ENCODE measurements at places on chromosomes 1 and 21.

DNA sequence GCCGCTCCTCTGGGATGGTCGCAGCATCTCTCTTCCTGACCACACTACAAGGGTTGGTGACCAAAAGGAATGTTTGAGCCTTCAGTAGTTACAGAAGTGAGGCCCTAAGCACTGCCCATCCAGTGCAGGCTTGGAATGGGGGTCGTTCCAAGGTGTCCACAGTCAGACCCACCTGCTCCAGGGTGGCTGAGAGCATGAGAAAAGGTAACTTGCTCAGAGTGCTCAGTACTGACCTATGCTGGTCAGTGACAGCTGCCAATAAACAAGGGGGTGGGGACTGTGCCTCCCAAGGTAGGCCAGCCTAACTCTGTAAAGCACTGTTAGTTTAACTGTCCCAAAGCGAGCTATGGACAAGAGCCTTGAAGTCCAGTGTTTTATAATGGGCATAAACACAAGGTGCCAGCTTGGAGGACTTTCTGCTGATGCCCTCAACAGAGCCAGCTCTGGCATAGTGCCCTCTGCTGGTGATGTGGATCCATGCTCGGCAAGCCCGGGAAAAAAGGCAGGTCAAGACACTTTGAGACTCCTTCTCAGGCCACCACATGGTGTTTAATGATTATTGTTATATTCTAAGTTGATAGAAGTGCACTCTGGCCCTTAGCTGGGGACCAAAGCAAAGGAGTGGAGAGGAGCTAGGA, 78.1 kb upstream of the DNAH14 start:
- peak; percentile 68 for DNase-seq

- DNase-seq = no peak
Measured at GRCh38 chr1:4984841-4985240, 330.4 kb downstream of the AJAP1 start.

GRCh38 chr1:92503043-92503925, 16.6 kb upstream of the GFI1 start:
- peak; percentile 16 for DNase-seq

DNA sequence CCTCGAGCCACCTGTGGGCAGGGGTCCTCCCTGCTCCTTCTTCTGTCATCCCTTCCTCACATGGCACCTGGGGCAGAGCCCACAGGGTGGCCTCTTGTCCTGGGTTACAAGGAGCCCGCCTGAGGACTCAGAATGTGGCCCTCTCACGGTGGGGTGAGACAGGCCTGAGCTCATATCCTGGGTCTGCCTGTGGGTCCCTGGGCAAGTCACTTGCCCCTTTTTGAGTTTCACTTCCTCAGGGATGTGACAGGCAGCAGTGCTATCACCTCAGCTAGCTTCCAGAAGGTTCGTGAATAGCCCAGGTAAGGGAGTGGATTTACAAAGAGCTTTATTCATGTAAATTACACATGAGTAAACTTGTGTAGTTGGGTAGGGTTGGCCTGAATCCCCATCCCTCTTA, 33.5 kb downstream of the HTR6 start:
- no peak for DNase-seq

DNA sequence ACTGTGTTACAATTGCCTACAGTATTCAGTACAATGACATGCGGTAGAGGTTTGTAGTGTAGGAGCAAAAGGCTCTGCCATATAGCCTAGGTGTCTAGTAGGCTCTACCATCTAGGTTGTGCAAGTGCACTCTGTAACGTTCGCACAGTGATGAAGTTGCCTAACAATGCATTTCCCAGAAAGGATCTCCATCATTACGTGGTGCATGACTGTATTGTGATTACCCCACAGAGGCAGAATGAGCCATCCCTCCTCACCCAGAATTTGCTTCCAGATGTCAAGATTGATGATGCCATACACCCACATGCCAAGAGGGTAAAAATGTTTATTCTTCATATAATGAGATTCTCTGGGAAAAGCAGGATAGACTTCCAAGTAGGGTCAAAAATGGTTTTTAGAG, 199.3 kb upstream of the CTTNBP2NL start:
- DNase-seq = no peak

GRCh38 chr1:15692121-15692682, 8.1 kb downstream of the PLEKHM2 start:
- DNase-seq = peak; percentile 26

DNA sequence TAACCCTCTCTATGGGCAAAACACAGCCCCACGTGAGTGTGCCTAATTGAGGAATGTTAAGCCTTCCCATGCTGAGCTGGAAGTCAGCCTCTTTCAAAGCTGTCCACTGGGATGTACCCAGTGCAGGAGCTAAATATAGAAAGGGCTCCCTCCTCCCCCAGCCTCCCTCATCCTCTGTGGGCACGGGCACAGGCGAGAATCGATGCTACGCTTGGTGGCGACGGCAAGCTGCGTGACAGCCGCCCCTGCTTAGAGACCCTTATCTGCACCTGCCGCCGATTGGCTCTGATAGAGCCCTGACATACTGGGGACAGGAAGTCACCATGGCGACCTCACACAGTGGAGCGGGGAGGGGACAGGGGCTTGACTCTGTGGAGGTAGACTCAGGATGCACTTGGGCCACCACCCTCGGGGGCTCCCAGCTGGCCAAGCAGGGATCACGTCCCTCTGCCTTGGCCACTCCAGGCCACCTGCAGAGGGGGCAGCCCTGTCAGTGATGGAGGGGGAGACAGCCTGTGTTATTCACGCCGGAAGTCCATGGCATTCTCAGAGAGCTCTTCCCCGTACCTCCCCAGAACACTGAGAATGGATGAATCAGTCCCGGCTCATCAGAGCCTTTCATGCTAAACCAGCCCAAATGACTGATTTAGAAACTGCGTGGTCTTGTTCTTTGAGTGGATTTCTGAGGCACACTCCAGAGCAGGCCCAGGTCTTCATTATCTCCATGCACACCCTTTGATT, 84.8 kb downstream of the KCND3 start:
- no peak for DNase-seq

- DNase-seq = peak; percentile 64
Measured at GRCh38 chr21:21003701-21004100, 5.5 kb downstream of the NCAM2 start.

- DNase-seq = peak; percentile 100
Measured at GRCh38 chr21:41630249-41630648, 122.3 kb upstream of the TMPRSS2 start.

DNA sequence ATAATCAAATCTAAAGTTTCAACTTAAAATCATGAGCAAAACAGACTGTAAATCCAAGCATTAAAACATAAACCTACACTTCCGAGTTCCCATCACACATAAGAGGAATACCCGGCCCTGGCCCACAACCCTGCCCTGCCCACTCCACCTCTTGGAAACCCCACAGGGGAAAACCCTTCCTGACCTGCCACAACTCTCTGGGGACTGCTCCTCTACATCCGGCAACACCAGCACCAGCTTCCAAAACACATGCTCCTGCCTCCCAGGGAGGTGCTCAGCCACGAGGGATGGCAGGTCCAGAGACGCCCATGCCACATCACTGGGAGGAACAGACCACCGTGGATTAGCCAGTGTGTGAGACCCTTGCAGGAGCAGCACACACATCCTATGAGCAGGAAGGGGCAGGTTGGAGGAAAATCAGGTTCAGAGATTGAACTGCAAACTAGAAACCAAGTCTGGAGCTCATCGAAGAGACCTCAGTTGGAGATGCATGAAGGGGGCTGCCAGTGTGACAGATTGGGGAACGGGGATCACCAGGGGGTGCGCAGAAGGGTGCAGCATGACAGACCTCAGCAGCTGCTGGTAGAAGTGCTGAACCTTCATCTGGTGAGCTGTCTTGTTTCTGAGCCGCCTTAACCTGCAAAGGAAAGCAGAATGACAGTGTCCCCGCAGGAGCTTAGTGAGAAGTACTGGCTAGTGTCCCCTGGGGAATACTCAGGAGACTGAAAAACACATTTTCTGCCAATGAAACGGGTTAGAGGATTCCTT, 25.8 kb upstream of the LSS start:
- no peak for DNase-seq

DNA sequence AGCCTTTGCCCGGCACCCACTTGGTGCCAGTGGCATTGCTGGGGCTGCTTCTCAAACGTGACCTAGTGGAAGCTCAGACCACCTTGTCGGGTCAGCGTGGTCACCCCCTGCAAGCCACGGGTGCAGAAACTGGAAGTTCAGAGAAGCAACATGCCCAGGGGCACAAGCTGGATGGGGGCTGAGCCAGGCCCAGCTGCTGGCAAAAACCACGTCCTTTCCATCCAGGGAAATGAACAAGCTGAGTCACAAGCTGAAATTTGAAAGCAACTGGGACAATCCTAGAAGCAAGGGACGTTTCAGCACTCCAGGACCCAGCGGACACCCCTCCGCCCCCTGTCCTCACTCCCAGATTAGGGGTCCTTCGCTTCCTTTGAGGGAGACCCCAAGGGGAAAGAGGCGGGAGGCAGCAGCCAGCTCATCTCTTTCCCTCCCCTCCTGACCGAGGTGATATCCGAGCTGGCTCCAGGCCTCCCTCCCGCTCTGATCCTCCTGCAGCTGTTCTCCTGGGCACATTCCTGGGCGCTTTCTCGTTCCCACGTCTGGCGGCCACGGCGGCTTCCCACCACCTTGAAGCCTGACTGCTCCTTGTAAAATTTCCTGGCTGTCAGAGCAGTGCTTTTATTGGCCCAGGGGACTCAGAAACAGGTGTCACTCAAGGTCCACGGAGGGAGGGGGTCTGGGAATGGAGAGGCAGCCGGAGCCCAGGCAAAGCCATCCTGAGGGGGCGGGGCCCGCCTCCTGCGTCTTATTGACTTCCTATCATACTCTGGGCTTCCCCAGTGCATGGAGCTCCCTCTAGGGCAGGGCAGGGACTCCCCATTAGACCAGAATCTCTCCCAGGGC, 62.8 kb downstream of the PAX7 start:
- no peak for DNase-seq

- DNase-seq = no peak
Measured at GRCh38 chr1:100565533-100565932, 27.6 kb downstream of the GPR88 start.

DNA sequence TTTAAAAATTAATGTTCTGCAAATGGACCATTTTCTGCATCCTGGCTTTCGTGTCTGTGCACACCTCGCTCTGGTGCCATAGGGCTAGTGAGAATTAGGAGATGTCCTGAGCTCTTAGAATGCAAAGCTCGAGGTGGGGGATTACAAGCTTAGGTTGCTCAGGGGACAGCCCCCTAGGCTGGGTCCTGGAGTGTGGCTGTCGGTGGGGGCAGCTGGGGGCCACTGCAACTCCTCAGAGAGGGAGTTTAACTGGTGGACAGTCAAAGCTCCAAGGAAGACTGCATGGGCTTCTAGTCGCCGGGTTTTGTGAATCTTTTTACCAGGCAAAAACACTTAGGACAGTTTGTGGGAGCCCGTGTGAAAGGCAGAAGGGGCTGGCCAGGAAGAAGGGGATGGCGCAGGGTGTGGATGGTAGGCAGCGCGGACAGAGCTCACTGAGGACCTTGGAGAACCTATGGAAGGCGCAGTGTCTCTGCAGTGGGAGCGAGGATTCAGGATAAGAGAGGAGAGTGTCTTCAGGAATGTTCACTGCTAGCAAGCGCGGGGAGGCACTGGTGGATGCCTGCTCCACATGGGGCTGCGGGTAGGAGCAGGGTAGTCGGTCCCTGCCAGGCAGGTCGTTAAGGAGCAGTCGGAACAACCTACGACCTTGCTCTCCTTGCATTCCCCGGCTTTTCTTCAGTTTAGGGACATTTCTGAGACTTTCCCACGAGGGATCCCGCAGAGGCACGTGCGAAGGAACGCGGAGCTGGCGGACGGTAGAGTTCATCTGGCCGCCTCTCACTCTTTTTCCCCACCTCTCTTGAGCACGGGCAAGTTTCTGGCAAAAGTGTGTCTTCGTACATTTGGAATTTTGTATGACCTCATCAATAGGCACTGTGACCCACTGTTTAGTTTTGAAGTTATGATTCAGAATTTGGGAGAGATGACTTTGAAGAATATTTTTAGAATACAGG, 12.9 kb upstream of the KCNE1 start:
- DNase-seq = peak; percentile 75

DNA sequence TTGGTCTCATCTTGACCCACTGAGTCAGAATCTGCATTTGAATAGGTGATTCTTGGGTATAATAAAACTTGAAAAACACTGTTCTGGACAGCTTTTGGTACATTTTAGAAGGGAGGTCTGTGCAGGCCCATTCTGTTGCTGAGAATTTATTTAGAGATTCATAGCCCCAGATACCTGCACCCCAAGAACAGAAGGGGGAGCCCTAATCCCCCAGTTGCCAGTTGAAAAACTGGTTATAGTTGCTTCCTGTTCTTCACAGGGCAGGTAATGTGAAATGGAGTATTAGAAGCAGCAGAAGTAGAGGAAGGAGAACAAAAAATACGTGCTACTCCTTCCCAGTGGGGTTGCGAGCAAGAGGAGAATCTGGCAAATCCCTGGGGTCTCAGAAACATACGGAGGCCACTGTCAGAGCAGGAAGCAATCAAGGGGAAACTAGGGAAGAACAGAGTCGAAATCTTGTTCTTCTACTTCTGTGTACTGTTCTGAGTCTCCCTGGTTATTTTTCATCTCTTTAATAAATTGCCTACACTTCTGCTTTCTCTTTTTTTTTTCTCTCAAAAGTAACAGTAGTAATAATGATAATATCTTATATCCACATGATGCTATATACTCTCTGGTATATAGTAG, 4.6 kb upstream of the CLCA2 start:
- DNase-seq = peak; percentile 62

DNA sequence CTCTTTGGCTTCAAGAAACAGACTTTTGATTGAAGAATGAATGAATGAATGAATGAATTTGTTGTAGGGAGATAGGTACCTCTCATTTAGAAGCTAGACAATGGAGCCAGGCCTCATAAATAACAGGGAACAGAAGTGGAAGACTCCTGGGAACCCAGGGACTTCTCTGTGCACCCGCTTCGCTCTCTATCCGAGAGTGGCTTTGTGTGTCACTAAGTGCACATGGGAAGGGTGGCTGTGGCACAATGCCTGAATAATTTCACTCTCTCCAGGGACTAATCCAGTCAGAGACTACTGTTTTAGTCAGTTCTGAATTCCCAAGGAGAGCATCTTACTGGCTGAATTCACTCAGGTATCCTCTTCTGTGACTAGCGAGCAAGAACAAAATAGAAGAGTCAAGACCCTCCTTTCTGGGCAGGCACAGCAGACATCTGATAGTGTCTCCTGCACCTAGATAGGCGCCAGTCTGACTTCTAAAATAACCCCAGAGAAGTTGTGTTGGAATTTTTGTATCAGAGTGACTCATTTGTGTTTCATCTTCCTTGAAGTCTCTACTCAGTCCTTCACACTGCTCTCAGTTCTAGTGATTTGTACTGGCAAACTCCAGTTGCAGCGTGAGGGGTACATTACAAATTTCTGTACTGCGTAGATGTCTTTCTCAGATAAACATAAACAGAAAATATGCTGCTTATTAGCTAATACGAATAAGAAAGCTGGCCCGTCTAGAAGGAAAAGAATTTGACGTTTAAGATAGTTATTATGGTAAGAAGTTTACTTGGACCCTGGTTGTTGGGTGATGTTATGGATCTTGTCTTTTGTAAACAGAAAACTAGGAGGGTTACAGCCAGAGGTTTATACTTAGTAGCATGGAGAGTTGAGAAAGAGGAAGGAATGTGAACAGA, 34.0 kb downstream of the BACH1 start:
- peak; percentile 41 for DNase-seq
